ENCODE measurements at places on chromosomes 6 and 20.

GRCh38 chr6:75419980-75420379 lies 73.6 kb downstream of the FILIP1 start:
- DNase-seq = no peak

DNA sequence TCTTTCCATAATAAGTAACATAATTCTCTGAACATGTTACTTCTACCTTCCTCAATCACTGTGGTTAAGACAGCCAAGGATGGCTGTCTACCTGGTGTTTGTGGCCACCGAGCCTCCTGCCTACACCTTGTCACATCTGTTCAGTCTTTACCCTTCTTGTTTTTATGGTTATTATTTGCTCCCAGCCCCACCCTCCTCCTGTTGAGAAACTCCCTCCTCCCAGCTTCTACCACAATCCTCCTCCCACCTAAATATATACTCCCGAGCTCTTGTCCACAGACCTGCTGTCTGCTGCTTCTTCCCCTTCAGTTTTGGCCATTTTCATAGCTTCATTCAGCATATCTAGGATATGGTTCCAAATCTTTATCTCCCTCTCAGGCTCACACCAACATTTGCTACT lies 35.7 kb upstream of the GABRR1 start:
- no peak for DNase-seq

GRCh38 chr20:2972126-2972525 lies 71.3 kb upstream of the GNRH2 start:
- DNase-seq = no peak

GRCh38 chr6:12165722-12166280 lies 124.4 kb upstream of the EDN1 start:
- no peak for DNase-seq

- no peak for DNase-seq
Observed at GRCh38 chr20:50969912-50970311, 11.3 kb downstream of the MOCS3 start.

GRCh38 chr20:17837179-17837578 lies 131.4 kb downstream of the SNX5 start:
- DNase-seq = no peak

DNA sequence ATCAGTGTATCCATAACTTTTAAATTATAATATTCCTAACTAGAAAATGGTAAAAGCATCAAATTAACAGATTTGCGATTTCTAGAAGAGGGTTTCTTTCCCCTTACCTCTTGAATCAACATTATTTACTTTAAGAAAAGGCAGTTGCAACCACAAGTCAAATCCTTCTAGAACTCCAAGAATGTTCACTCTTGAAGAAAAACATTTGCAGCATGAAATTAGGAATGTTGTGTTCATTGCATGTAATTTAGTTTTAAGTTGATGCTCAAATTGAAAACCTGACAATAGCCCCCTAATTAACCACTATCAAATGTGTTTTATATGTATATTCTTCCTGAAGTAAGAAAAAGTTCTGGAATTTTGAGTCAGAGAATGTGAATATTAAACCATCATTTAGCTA lies 2.3 kb upstream of the REV3L start:
- no peak for DNase-seq

DNA sequence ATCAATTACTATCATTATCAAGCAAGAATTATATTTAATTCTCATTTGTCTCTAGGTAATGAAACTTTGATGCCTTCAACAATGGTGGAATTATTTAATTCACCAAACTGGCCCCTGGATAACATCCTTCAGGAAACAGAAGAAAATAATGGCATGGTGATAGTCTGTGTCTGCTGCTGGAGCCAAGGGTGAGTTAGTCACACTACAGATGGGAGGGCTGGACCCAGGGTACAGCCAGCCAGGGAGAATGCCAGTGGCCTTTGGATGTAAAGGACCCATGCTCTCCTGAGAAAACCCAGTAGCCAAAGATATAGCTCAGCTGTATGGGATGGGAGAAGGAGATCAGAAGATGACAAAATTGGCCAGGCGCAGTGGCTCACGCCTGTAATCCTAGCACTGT lies 60.0 kb upstream of the CNKSR3 start:
- DNase-seq = no peak

All from activated CD4-positive, alpha-beta T cell treated with anti-CD3 and anti-CD28 coated beads for 4 hours (primary cell).